Stimulated activated CD8-positive, alpha-beta memory T cell treated with anti-CD3 and anti-CD28 coated beads, Interleukin-12 subunit alpha, Interleukin-12 subunit beta, amount 100 ng/mL, for 4 hours (primary cell): ENCODE measurements at places on chromosomes 3 and 15.

DNA sequence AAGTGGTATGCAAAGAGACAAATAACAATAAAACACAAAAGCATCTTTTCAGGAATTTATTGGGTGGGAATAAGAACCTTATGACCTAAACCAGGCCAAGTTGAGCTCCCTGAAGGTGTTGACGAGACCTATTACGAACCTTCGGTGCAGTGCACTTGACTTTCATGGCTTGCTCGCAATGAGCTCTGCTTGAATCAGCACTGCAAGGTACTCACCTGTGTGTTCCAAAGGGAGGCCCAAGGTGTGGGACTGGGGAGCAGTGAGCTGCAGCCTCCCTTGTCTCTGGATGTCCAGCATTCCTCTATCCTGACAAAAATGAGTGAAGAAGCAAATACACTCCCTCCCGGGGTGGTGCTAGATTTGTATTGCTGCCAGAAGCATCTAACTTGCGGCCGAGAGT lies at the start of gene MDFIC2:
TSS of gene MDFIC2 (minus strand) at position 303 of the 400 bp plus-strand sequence. CDS start 665 bp downstream, outside the sequence.
- no peak for DNase-seq

DNA sequence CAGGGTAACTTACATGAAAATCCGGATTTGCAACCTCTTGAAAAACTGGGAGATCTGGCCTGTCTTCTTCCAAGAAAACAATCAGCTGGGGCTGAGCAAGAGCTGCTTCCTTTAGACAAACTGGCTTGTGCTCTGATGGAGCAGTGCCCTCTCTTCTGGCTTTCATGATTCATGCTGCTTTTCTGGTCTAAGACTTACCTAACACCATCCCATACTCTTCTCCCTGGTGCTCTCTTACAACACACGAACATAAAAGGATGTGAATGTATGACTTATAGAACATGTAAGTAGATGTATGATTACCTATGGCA lies 9.9 kb downstream of the TJP1 start:
- DNase-seq = no peak

DNA sequence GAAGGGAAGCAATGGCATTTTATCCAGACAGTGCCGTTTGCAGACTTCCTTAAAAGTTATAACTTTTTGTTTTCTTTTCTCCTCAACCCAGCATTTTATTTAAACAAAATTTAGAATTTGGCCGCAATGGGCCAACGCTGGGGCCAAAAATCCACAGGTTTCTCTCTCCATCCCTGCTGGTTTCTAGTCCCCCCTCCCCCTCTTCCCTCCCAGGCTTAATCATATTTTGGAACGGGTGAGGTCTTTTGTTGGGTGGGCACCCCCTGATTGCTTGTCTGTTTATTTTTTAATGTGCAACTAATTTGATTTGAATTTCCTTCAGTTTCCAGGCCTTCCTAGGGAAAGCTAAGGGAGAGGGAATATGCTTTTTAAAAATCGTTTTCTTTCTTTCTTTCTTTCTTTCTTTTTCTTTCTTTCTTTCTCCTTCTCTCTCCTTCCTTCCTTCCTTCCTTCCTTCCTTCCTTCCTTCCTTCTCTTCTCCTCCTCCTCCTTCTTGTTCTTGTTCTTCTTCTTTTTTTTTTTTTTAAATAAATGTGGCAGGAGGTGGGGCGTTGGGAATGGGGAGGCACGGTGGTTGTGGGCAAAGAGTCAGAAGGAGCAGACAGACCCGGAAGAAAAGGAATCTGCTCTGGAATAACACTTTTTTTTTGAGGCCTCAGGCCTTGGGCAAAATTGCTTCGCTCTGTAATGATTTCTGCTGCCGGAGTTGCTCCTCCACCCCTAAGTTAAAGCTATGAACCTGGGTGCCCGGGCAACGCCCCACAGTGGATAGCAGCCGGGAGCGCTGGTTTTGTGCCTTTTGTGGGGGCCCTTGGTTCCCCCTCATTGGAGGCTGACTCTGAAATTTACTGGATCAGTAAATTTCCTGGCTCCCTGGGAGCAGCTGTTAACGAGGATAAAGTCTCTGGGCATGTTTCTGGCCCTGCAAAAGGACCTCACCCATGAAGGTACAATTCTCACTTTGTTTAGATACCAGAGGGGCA lies 1.9 kb downstream of the FNDC3B start:
- no peak for DNase-seq

DNA sequence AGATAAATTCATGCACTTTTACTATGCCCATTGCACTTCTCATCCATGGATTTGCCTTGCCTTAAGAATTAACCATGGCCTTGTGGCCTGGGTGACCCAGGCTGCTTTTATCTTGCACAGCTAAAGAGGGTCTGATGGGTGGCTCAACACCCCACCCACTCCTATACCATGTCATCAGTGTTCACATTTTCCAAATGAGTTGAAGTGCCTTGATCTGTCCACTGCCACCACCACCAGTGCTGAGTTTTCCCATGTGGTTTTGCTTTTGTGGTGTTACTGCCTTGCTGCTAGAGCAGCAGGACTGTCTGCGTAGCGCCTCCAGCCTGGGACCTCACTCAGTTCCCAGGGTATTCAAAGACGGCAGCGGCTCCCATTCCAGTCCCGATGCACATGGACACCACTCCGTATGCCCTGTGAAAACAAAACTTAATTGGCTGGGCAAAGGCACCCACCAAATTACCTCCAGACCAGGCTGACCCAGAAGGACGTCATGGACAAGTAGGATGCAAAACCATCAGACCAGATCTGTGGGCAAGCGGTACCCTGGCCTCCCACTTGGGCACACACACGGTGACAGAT lies 14.1 kb downstream of the ACAA1 start:
- no peak for DNase-seq

- DNase-seq = no peak
Measured at GRCh38 chr15:47762621-47763020, 45.3 kb downstream of the SEMA6D start.

GRCh38 chr3:195616681-195617080 lies 32.9 kb upstream of the APOD start:
- no peak for DNase-seq

DNA sequence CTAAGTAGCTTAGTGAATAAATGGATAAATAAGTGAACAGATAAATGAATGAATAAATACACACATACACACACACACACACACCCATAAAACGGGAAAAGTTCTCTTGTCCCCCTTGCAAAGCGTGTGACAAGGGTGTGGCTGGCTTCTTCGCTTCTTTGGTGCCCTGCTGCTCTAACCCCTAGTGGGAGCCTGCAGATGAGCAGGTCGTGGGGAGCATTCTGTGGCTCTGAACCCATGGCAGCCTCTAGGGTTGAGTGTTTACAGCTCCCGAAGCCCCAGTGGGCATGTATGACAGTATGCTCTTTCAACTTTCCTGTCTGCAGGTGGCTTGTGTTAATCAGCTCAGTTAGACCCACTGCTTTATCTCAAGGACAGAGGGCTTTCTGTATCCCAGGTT lies 582.3 kb downstream of the EDEM1 start:
- no peak for DNase-seq

GRCh38 chr15:68176601-68177000 lies 28.5 kb downstream of the CALML4 start:
- DNase-seq = no peak
